GDM1 (cell line): ENCODE measurements at places on chromosomes 13 and 19.
A peak's percentile ranks its signal among the peaks of the same experiment; 100 is the strongest.

DNA sequence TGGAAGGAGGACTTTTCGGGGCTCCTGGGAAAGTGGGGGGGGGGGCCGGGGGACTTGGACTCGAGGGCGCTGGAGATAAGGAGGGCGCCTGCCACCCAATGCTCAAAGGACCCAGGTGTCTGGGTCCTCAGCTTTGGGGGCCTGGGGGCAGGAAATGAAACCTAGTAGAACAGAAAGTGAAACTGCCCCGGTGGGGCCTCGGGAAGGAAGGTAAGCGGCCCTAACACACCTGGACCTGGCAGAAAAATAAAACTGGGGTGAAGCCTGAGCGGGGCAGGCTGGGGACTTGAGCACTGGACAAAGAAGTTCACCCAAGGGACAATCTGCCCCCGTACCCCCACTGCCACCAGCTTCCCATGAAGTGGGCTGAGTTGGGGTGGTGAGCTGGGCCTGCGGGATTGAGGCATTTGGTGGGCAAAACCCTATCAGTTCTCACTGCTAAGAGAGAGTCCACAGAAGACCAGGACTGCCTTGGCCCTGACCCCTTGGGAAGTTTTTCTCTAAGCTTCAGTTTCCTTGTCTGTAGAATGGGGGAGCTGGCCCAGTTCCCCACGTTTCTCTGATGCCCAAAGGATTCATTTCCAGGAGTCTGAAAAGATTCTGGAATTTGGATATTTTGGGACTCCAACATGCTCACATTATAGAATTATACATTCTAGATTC, 2.3 kb downstream of the PRKD2 start:
- DNase-seq = no peak

GRCh38 chr19:5030822-5031221, 61.9 kb downstream of the KDM4B start:
- DNase-seq = no peak

DNA sequence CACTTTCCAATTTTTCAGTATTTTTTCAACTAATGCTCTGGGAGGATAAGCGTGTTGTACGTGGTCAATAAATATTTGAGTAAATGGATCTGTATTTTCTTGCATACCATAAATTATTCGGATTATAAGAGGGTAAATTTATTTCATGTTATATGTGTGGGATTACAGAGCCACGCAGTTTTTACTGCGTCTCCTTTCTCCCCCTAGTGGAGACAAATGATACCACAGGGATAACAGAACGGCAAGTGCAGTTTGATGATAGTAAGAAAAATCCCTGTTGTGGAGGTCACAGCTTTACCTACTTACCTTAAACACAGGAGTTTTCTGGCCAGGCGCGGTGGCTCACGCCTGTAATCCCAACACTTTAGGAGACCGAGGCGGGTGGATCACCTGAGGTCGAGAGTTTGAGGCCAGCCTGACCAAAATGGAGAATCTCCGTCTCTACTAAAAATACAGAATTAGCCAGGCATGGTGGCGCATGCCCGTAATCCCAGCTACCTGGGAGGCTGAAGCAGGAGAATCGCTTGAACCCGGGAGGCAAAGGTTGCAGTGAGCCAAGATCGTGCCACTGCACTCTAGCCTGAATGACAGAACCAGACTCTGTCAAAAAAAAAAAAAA, 16.8 kb downstream of the MBD3L2B start:
- DNase-seq = peak; percentile 47

- DNase-seq = no peak
These were observed 102.0 kb downstream of the SLITRK1 start for GRCh38 chr13:83780227-83780626.

DNA sequence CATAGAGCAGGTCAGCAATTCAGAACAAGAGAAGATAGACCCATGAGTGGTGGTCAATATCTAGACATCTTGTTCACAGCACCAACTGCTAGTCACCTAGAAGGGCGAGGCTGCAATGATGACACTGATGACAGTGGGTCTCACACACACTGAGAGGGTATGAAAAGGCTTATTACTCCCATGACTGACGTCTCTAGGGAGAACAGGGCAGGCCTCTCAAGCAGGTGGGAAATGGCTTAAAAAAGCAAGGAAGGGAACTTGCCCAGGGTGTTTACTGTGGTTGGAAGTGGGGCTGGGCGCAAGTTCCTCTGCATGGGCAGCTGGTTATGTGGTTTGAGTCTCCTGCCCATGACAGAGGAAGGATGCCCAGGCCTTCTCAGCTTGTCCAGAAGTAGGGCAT, 33.8 kb downstream of the ZNF44 start:
- no peak for DNase-seq

- no peak for DNase-seq
These were observed 81.5 kb upstream of the MBNL2 start for GRCh38 chr13:97140611-97141010.

GRCh38 chr19:19342086-19343015, 21.7 kb downstream of the MAU2 start:
- DNase-seq = no peak

- DNase-seq = no peak
These were observed 299.1 kb upstream of the TSHZ3 start for GRCh38 chr19:31648347-31648746.

GRCh38 chr13:21541980-21542379, 62.0 kb downstream of the MICU2 start:
- no peak for DNase-seq

GRCh38 chr19:10971107-10971726, 10.4 kb downstream of the SMARCA4 start:
- no peak for DNase-seq

DNA sequence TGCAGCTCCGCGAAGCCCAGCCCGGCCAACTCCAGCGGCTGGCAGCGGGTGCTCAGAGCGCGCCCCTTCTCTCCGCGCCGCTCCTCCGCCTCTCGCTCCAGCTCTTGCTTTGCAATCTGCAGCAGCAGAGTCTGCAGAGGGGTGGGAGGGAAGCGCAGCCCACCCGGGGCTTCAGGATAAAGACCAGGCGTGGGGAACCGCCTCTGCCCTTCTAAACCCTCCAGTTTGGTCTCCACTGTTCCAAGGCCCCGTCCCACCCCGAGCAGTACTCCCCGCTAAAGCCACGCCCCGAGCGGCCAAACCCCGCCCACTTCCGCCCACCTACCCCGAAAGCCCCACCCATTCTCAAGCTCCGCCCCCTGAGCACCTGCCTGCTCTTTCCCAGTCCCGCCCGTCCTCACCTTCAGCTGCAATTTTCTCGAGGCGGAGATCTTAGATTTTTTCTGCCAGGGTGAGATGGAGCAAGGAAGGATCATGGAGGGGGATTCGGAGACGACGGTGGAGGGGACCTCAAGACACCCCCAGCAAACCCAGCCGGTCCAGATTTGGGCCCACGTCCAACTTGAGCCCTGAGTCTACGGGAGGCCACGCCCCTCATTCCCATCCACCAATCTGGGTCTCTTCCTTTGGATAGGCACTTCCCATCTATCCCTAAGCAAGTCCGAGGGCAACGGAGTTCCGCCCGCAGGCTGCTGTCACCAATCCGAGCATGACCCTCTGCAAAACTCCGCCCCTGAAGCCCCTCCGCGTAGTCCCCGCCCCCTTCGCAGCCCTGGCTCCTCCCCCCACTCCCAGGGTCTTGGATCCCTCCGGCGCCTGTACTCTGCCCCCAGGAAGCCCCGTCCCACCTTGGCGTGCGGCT, 1.1 kb downstream of the TNNI3 start:
- no peak for DNase-seq

DNA sequence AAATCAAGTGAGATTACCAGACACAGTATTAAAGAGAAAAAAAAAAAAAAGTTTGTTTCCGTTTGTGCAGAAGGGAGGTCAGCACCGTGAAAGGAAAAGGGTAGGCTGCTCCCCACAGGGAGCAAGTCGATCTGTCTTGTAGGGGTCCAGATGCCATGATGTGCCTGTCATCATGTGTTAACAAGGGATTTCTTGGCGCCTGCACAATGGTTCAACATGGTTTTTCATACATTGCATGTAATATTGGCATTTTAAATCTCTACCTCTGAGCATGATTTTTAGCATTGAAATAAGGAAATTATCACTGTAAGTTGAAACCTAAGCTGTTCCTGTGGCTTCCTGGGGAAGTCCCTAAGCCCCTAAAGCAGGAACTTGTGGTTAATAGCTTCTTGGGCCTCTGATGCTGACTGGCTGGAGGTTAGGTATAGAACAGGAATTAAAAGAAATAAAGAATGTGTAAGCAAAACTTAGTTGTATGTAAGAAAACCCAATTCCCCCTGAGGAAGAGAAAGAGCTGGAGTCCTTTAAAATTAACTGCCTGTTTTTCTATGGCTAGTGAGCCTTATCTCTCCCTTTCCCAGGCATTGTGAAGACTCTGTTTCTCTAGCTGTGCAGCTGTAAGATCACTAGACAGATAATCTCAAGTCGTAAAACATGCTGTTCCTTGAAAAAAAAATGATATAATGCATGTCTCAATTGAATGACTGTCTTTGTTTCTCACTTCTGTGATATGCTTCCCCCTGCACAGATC, 7.4 kb upstream of the FCGBP start:
- DNase-seq = peak; percentile 52

- DNase-seq = no peak
These were observed 81.9 kb downstream of the SLC6A16 start for GRCh38 chr19:49243129-49243528.

GRCh38 chr13:27035892-27036235, 135.7 kb downstream of the USP12 start:
- no peak for DNase-seq
